Spleen (tissue), 13 donors: ENCODE measurements at places on chromosomes 11 and 22.

DNA sequence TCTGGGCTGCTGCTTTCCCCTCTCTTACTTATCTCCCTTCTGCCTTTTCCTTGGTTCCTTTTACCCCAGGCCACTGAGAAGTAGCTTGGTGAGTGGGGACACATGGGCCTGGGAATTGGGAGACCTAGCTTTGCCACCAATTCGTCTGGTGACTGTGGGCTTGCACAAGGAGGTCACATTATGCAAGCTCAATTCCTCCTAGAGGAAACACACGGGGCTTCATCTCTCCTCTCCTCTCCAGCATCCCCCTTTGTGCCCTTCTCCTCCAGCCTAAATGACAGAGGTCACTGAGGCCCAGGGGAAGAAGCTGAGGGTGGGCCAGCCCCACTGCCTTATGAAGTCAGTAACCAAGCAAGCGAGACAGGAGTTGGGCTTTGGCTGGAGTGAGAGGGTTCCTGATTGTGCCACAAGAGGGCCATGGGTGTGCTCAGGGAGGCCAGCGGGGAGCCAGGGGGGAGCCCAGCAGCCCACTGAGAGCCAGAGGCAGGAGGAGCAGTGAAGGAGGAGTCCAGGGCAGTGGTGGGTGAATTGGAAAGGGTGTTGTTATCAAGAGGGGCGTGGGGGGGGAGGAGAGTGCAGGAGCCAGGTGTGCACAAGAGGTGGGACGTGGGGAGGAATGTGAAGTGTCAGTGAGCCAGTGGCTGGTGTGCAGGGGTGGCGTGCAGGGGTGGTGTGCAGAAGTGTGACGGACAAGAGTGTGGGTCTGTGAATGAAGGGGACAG lies 2.0 kb downstream of the CLCF1 start:
- peak; percentile 83 for DNase-seq

- DNase-seq: no peak
These were observed 18.0 kb downstream of the PAAF1 start for GRCh38 chr11:73894725-73895335.

DNA sequence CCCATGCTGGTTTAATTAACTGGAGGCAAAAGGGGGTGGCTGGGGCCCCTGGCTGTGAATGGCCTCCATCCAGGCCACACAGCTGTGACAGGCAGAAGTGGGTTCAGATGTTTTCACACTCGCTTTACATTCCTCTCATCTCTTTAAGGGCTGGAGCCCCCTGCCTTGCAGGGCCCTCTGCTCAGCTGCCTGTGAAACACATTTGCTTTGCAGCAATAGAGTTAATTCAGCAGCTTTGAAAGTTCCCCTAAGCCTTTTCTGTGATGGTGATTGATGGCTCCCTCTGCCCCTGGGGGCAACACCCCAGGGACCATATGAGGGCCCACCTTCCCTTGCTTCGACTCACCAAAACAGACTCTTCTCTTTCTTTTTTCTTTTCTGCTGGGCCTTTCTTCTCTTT lies 139.3 kb downstream of the FEZ1 start:
- no peak for DNase-seq

DNA sequence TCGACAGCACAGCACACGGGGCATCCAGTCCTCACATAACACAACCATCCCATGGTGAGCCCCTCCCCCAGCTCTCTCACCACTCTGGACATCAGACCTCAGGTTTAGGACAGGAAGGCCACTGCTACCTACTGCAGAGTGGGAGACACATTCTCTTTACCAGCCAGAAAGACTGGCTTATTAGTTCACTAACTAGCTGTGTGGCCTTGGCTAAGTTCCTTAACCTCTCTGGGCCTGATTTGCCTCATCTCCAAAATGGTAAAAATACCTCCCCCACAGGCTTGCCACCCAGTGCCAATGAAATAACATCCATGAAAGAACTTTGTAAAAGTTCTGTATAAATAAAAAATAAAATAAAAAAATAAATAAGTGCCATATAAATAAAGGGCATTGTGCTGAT lies 32.1 kb downstream of the USH1C start:
- DNase-seq: no peak

- no peak for DNase-seq
These were observed 229.0 kb upstream of the ZC3H12C start for GRCh38 chr11:109864151-109864661.

GRCh38 chr22:46803936-46804335 lies 41.5 kb downstream of the TBC1D22A start:
- DNase-seq: peak; percentile 29

GRCh38 chr11:76783294-76783895 lies at the start of gene TSKU:
TSS of gene TSKU (plus strand) at chr11:76783356. CDS start at chr11:76795617, 12,261 bp downstream.
- no peak for DNase-seq

DNA sequence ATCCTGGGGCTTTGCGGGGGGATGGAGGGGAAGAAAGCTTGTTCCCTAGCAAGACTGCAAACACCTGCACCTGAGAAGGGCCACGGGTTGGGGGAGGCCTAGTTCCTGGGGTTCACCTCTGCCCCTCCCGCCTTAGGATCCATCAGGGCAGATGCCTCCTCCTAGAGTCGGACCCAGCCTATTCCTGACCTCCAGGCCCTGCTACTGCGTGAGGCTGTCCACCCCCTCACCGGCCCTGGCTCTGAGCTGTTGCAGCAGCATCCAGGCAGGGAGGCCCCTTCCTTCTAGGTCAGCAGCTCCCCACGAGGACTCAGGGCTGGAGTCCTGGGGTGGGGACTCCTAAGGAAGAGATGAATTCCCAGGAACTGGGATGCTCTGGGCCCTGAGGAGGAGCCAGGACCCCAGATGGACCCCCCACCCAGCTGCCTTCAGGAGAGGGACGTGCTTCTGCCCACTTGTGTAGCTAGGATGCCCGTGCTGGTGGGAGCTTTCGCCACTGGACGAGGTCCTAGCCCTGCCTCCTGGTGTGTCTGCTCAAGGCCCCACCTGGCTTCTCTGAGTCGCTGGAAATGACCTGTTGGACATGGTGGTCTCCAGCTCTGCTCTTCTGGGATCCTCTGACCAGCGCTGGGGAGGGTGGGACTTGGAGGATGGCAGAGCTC lies 10.3 kb downstream of the MRGPRF start:
- peak; percentile 49 for DNase-seq

DNA sequence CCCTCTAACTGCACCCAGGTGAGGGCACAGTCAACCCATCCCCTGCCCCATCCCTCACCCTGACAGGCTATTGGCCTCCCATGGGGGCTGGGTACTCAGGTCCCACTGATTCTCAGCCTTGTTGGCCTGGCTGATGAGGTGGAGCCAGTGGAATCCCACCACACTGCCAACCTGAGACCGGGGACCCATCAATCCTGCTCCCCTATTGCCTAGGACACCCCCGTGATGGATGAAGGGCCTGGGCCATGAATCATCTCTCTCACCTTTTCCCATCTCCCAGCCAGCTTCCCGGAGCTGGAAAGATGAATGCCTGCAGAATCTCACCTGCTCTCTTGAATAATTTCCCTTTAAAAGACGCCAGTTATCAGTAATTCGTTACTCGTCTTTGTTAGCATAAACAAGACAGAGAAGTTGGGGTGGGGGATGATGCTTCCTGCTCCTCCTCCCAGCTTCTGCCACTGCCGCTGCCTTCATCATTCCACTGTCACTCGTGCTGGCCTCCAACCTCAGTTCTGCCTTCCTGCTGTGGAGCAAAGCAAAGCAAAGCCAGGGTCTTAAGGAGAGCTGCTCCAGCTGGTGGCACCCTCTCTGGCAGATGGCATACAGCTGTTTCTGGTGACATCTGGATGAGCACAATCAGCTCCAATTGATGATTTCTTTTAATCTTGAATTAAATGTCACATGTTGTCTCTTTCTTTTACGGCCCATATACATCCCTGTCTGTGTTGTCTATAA lies 204.0 kb upstream of the NECTIN1 start:
- DNase-seq: peak; percentile 45

GRCh38 chr11:75822541-75822940 lies 7.5 kb downstream of the UVRAG start:
- no peak for DNase-seq

GRCh38 chr22:30556388-30556787 lies 9.8 kb upstream of the SEC14L6 start:
- DNase-seq: no peak

DNA sequence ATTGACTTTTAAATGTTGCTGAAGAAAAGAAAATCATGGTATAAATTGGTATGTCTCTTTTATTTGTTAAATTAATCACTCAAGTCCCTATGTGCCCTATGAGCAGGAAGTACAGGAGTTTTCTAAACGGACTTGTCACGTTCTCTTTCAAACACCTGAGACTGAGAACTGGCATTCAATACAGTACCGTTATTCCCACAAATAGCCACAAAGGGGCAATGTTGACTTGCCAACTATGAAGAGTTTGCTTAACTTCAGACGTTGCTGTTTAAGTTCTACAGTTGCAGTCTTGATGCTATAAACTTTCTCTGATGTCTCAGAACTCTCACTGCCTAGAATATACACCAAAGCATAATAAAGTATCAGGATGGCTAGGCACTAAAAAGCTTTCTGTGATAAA lies 7.6 kb downstream of the OR56A1 start:
- DNase-seq: no peak

DNA sequence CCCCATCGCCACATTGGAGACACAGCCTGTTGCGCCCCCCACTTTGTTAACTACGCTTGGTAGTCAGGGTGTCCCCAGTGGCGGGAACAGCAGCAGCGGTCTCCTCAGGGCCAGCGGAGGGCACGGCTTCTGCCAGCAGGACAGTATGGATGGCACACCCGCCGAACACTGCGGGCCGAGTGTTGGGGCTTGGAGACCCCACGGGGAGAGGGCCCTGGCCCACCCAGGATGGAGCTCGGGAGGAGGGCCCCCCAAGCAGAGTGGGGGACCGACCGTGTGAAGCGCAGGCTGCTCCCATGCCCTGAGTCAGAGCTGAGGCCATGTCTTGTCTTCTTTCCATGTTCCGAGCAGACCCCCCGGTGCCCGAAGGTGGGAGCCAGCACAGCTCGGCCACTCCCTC lies 17.8 kb downstream of the MRPL23 start:
- DNase-seq: no peak

DNA sequence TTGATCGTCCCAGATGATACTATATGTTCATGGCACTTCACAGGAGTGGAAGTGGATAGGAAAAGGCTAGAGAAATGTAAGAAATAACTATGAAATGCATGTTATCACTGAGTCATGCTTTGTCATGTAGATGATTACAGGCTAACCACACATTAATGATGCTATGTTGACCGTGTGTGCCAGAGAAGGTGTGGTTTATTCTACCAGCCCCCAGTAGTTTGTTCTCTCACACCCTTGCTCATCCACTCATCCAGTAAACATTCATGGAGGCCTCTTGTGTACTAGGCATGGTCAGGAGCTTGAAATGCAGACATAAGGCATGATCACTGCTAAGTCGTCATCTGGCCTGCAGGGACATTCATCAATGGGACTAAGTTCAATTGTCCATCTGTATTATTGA lies 153.0 kb upstream of the PITPNB start:
- no peak for DNase-seq

DNA sequence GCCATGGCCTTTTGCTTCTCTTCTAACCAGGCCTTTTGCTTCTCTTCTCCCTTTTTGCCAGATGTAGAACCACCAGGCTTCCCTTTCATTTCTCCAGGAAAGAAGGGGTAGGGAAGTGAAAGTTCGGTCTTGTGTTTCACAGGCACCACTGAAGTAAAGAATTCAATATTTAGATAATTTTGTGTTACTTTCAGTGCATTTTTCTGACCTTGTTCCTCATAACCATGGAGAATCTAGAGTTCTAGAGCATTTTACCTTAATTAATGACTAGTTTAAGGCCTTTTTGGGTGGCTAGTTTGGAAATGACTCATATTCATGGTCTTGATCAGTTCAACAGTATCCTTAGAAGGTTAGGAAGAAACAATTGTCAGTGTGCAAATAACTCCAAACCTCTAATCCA lies 22.7 kb downstream of the GRAMD1B start:
- no peak for DNase-seq

- no peak for DNase-seq
These were observed 7.4 kb upstream of the SOX6 start for GRCh38 chr11:16363706-16364105.

DNA sequence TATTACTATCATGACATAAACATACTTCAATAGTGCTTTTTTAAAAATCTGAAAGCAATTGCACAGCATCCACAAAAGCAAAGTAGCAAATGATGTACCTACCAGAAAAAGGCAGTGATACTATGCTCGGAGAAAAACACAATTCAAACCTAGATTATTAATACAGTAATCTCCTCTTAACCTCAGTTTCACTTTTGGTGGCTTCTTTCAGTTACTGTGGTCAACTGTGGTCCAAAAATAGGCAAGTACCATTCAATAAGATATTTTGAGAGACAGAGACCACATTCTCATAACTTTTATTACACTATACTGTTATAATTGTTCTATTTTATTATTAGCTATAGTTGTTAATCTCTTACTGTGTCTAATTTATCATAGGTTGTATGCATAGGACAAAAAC lies 20.8 kb downstream of the KCNA4 start:
- no peak for DNase-seq

- DNase-seq: no peak
These were observed 1.4 kb downstream of the CELSR1 start for GRCh38 chr22:46535876-46536536.

- no peak for DNase-seq
These were observed 27.3 kb upstream of the SUSD2 start for GRCh38 chr22:24153959-24154358.

GRCh38 chr11:95076416-95076815 lies 9.7 kb downstream of the SRSF8 start:
- DNase-seq: no peak

GRCh38 chr22:36145881-36146280 lies 14.7 kb downstream of the APOL3 start:
- DNase-seq: no peak

DNA sequence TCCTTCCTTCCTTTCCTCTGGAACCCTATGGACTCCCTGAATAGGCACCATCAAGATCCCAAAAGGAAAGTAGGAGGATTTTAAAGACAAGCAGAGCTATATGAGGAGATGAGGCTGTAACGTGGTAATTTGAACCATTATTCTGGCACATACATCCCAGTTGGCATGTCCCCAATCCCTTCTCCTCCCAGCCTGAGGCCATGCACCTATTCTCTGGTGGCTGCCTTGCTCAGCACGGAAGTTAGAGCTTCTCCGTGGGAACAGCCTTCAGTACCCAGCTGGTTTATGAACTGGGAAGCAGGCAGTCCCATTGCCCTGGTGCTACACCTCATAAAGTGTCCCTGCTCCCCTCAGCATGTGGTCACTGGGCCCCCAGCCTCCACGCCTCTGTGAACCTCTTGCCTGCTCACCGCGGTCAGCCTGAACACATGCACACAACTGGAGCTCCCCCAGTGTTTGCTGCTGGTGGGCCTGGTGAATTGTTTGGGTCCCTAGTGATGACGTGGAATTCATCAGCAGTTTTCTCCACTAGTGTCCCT lies 139.9 kb upstream of the PLET1 start:
- DNase-seq: no peak

- no peak for DNase-seq
These were observed 1054.7 kb upstream of the CNTN5 start for GRCh38 chr11:97965849-97966646.

GRCh38 chr11:16834384-16834783 lies 95.9 kb downstream of the C11orf58 start:
- no peak for DNase-seq

GRCh38 chr11:130202009-130202817 lies 42.6 kb downstream of the ST14 start:
- DNase-seq: peak; percentile 59
